Activated naive CD4-positive, alpha-beta T cell (primary cell): ENCODE measurements at places on chromosomes 6 and 20.

- no peak for DNase-seq
Observed at GRCh38 chr6:90192857-90193256, 103.8 kb downstream of the BACH2 start.

DNA sequence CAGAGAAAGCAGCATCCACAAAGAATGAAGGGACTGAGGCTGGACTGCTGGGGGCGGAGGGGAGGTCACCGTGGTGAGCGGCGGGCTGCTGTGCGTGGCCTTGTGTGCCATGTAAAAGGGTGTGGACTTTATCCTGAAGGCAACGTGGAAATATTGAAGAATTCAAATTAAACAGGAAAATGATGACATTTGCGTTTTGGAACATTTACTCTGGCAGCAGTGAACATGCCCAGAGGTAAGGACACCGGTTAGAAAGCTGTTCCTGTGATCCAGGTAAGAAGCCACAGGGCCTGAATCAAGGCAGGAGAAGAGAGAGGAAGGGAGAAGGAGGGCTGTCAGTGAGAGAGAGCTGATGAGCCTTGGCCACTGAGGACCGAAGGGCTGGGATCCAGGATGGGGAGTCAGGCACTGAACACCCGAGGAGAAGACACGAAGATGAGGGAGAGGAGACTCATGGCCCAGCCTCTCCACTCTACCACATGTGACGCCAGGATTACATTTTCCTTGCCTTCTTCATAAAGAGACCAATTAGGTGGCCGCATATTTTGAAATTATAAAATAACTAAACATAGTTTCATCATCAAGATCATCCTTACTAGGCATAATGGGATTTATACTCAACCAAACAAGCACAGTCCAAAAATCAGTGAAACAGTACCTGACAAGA lies 58.4 kb downstream of the TRAM2 start:
- DNase-seq = no peak

DNA sequence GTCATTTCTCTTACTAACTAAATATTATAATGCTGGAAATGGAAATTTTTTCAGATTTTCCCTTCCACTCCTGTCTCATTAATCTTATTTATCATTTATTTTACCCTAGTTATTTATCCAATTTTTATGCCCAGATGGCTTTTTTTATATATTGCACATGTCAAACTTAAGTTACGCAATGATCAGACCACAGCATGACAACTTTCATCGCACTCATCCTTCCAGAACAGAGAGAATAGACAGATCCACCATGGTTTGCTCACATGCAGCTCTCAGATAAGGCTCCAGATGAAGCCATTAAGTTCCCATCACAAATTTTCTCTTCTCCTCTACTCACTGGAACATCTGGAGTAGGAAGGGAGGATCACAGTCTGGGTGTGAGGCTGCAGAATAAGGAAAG lies 48.7 kb downstream of the MAP7 start:
- DNase-seq = no peak

DNA sequence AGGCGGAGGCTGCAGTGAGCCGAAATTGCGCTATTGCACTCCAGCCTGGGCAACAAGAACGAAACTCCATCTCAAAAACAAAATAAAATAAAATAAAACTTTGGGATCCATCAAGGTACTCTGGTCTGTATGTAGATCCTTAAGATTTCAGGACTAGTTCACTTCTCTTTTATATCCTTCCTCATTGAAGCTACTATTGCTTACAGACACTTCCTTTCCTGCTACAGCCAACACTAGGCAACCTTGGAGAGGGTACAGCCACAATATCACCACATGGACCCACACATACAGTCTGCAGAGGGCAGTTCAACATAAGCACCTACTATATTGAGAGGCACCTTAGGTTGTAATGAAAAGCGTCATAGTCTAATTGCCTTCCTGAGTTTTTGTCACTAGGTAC lies 113.3 kb downstream of the ATXN1 start:
- no peak for DNase-seq

GRCh38 chr6:151701911-151702562 lies 105.4 kb upstream of the ESR1 start:
- DNase-seq = no peak

DNA sequence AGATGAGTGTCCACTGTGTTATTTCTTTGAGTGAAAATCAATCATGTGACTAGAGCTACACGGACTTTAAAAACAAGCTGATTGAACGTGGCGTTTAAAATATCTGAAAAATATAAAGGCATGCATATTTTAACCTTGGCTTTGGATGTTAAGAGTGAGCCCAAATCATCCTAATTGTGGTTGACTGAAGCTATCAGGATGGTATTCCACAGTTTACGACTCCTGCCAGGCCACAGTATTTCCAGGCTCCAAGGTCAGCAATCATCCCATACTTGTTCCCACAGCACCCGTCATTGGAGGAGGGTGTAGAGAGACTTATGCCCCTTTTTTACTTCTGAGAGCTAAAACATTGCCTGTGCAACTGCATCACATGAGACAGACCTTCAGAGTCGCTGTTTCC lies 43.2 kb upstream of the TMX4 start:
- DNase-seq = no peak

- no peak for DNase-seq
Observed at GRCh38 chr20:64232794-64233193, 22.8 kb upstream of the PCMTD2 start.

- DNase-seq = no peak
Observed at GRCh38 chr6:24872779-24873178, 63.0 kb downstream of the RIPOR2 start.

GRCh38 chr6:88870717-88871330 lies 92.6 kb downstream of the RNGTT start:
- no peak for DNase-seq

GRCh38 chr6:42428326-42429041 lies 23.2 kb downstream of the TRERF1 start:
- DNase-seq = no peak

DNA sequence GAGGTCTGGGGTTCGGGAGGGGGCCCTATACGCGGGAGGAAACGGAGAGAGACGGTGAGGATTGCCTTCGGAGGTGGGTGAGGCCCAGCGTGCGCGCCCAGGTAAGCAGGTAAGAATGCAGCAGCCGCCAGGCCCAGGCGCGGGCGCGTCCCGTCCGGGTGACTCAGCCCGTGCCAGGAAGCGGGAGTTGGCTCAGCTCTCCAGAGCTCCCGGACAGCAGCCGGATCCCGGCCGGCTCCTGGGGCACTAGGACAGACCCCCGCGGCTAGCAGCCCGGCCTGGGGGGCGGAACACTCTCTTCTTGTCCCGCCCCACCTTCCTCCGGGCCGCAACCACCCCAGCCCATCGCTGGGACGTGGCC lies 1.5 kb upstream of the MDFI start:
- DNase-seq = no peak

GRCh38 chr20:2610941-2611720 lies 41.3 kb upstream of the NOP56 start:
- no peak for DNase-seq

- DNase-seq = no peak
Observed at GRCh38 chr6:127204281-127204680, 62.4 kb upstream of the RNF146 start.
